ENCODE measurements at places on chromosomes 5 and 9.

- DNase-seq = no peak
These were observed 220.7 kb downstream of the GNA14 start for GRCh38 chr9:77427256-77427927.

- DNase-seq = no peak
These were observed 172.5 kb upstream of the PTPRD start for GRCh38 chr9:10785255-10785654.

DNA sequence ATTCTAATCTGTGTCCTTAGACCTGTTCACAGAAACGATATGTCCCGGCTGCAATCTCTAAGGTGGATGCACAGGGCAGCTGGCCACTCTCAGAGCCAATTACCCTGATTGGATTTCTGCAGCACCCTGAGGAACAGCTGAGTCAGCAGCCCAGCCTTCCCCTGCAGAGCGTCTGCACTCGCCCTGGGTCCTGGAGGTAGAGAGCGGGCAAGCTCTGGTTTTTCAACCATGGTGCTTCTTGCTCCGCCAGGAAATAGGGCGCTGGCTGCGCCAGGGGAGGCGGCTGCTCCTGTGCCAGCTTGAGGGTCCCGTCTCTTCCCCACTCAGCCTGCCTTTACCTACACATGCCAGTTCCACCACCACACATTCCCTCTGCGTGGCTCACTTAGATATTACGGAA, 19.2 kb downstream of the NDUFS6 start:
- DNase-seq = no peak

GRCh38 chr9:114098021-114098935, 814 bp downstream of the KIF12 start:
- DNase-seq = peak; percentile 23

DNA sequence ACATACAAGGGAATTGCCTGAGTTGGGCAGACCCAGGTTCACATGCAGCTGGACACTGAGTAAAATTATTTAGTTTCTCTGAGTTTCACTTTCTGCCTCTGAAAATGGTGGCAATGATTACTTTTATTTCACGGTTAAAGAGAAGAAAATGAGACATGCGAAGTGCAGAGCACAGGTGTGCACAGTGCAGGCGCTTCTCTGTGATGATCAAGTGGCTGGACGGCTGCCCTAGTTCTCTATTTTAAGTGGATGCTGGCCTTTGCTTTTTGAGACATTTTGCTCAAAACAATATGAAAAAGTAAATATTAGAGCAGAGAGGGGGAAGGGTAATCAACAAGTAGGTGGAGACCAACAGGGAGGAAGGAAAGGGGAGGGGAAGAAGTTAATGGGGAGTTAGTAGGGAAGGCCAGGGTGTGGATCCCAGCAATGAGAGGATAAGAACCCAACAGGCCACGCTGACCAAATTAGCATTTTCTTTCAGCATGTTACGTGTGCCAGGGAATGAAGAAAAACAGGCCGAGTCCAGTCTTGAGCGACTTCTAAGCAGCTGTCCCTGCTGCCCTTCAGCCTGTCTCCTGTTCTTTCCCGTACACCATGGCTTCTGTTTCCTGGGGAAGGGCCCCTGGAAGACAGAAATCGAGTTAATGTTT, 16.1 kb downstream of the SNX18 start:
- no peak for DNase-seq

DNA sequence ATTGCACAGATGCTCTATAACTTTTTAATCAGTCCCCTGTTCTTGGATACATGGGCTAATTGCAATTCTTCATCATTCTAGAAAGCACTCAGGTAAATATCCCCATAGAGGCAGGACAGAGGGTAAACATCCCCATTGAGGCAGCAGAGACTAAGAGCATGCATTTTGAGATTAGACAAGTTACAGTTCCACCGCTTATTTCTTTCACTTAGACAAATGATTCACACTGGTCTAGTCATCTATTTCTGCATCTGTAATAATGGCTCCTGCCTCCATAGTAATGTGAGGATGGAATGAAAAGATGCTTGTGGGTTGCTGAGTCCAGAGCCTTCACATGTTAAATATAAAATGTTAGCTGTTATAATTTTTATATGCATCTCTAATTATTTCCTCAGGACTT, 276.9 kb downstream of the ARHGAP26 start:
- no peak for DNase-seq

GRCh38 chr5:73763300-73764032, 137.5 kb downstream of the ARHGEF28 start:
- DNase-seq = no peak
